ENCODE measurements at places on chromosomes 5 and 9.

DNA sequence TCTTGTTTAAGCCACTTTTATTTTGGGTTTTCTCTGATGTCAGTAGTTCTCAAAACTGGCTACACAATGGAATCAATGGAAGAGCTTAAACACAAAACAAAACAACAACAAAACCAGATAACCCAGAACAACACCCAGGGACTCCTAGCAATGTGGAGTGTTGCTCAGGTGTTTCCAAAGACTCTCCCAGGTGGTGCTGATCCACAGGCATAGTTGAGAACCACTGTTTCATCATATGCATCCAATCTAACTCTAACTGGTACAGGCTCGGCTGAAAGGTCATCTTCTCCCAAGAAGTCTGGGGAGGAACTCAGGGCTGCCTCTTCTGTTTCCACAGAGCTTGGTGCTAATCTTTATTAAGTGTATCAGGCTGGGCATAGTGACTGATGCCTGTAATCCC lies 5.4 kb upstream of the ALDH1B1 start:
- no peak for DNase-seq
- peaks cover 7% of the 10 kb centered on the region for H3K36me3 ChIP-seq
- no peak overlapping the region for H3K27ac ChIP-seq
- H3K27me3 ChIP-seq: no peaks in the 10 kb centered on the region
- no peak overlapping the region for H3K4me3 ChIP-seq

DNA sequence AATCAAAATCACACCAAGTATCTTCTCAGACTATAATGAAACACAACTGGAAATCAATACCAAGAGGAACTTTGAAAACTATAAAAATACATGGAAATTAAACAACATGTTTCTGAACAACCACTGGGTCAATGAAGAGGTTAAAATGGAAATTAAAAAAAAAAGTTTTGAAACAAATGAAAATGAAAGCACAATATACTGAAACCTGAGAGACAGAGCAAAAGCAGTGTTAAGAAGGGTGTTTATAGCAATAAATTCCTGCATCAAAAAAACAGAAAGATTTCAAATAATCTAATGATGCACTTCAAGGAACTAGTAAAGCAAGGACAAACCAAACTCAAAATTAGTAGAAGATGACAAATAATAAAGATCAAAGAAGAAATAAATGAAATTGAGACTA lies 92.0 kb downstream of the TMEM232 start:
- no peak for DNase-seq
- no peak overlapping the region for H3K27ac ChIP-seq
- no peaks in the 10 kb centered on the region for H3K4me1 ChIP-seq
- no peak overlapping the region for H3K4me3 ChIP-seq
- H3K36me3 ChIP-seq: peaks cover 16% of the 10 kb centered on the region

DNA sequence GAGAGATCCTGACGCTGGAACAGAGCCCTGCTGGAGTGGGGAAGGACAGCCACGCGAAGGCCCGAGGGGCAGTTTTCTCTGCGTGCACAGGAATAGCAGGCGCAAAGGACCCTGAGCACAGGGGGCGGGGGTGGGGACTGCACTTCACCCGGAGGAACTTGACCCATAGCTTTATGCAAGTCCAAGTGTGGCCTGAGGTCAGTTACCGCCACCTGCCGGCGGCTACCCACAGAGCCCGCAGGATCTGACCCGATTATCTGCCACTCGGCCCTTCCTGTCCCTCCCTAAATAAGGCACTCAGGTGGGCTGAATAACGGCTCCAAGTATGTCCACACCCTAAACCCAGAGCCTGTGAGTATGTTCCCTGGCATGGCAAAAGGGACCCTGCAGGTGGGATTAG lies 65.4 kb upstream of the FCN1 start:
- DNase-seq: no peak
- H3K27ac ChIP-seq: no peak overlapping the region
- H3K36me3 ChIP-seq: peaks cover 7% of the 10 kb centered on the region

- no peaks in the 10 kb centered on the region for H3K27me3 ChIP-seq
- no peaks in the 10 kb centered on the region for H3K4me1 ChIP-seq
- no peak overlapping the region for H3K27ac ChIP-seq
- no peak for DNase-seq
- H3K4me3 ChIP-seq: no peak overlapping the region
- no peaks in the 10 kb centered on the region for H3K36me3 ChIP-seq
These were observed 50.2 kb upstream of the RNF38 start for GRCh38 chr9:36450110-36450732.

GRCh38 chr5:174572591-174572990 lies 151.8 kb upstream of the MSX2 start:
- no peak overlapping the region for H3K4me3 ChIP-seq
- no peak for DNase-seq
- H3K36me3 ChIP-seq: no peaks in the 10 kb centered on the region

- peaks cover 13% of the 10 kb centered on the region for H3K4me1 ChIP-seq
- H3K27me3 ChIP-seq: peaks cover 49% of the 10 kb centered on the region
- no peak overlapping the region for H3K27ac ChIP-seq
- H3K36me3 ChIP-seq: peaks cover 6% of the 10 kb centered on the region
These were observed 1.5 kb upstream of the RASGRF2 start for GRCh38 chr5:80958616-80959015.

DNA sequence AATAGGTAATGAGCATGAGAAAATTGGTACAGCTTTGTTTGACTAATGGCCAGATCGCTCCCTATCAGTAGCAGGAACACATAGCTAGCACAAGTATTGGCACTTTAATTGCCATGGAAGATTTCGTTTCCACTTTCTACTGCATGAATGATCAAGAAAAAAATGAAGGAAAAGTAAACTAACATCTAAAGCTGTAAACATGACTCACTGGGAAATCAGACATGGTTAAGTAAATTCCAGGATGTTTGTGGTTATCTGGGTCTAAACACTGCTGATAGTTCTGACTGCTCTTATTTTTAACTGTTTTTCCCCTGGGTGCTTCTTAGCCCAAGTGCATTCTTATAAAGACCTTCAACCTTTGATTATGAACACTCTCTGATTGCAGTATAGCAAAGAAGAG lies 388.9 kb downstream of the NR2F1-AS1 start:
- H3K36me3 ChIP-seq: no peaks in the 10 kb centered on the region
- peaks cover 42% of the 10 kb centered on the region for H3K4me1 ChIP-seq
- no peak for DNase-seq
- H3K27me3 ChIP-seq: no peaks in the 10 kb centered on the region
- H3K27ac ChIP-seq: no peak overlapping the region

- peaks cover 87% of the 10 kb centered on the region for H3K4me1 ChIP-seq
- H3K27ac ChIP-seq: peak overlapping the region; percentile 91
- no peaks in the 10 kb centered on the region for H3K27me3 ChIP-seq
- no peaks in the 10 kb centered on the region for H3K36me3 ChIP-seq
- no peak for DNase-seq
These were observed 122.4 kb downstream of the TRIO start for GRCh38 chr5:14265570-14265969.

DNA sequence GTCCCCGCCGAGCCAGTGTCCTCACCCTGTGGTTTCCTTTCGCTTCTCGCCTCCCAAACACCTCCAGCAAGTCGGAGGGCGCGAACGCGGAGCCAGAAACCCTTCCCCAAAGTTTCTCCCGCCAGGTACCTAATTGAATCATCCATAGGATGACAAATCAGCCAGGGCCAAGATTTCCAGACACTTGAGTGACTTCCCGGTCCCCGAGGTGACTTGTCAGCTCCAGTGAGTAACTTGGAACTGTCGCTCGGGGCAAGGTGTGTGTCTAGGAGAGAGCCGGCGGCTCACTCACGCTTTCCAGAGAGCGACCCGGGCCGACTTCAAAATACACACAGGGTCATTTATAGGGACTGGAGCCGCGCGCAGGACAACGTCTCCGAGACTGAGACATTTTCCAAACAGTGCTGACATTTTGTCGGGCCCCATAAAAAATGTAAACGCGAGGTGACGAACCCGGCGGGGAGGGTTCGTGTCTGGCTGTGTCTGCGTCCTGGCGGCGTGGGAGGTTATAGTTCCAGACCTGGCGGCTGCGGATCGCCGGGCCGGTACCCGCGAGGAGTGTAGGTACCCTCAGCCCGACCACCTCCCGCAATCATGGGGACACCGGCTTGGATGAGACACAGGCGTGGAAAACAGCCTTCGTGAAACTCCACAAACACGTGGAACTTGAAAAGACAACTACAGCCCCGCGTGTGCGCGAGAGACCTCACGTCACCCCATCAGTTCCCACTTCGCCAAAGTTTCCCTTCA lies 1.4 kb downstream of the GLIS3 start:
- H3K27me3 ChIP-seq: no peaks in the 10 kb centered on the region
- peaks cover 69% of the 10 kb centered on the region for H3K4me1 ChIP-seq
- DNase-seq: no peak
- H3K27ac ChIP-seq: peak overlapping the region; percentile 95
- H3K36me3 ChIP-seq: no peaks in the 10 kb centered on the region

Measured in chondrocyte (in vitro differentiated cells).